Bone marrow (tissue), 2 donors: ENCODE measurements at places on chromosomes 11 and 22.

GRCh38 chr11:95445746-95446333 is 214.8 kb upstream of the SESN3 start:
- no peak for DNase-seq

- no peak for DNase-seq
Measured at GRCh38 chr11:10885703-10886363, 28.0 kb upstream of the ZBED5 start.

- DNase-seq, result no peak
Measured at GRCh38 chr22:45310977-45311531, 1.3 kb downstream of the FAM118A start.

DNA sequence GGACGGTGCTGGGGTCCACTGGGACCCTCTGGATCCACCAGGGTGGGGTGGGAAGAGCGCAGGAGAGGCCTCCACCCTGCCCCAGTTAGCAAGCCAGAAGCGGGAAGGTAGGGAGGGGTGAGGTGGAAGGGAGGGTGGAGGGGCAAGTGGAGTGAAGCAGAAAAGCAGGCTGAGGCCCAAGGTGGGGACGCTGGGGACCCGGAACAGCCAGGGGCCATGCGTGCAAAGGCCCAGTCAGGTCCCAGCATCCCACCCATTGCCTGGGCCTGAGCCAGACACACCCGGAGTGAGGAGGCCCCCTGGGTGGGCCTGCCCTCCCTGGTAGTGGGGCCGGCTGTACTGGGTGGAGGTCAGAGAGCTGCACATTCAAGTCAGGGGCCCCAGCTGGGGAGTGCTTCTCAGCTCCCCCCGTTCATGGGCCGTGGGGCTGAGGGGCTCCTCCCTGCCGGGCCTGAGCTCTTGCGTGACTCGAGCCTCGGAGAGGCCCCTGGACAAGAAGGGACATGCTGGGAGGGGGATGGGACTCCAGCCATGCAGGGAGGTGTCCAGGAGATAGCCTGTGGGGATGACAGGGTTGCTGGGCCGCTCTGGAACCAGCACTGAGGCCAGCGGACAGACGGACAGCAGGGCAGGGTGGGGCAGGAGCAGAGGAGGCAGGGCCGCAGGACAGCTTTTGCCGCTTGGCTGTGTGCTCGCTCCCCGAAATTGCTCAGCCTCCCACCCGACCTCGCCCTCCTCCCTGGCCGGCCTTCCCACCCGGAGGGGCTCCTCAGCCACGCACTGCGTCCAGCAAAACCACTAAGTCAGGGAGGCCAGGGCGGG is 7.7 kb downstream of the TNNT3 start:
- no peak for DNase-seq

DNA sequence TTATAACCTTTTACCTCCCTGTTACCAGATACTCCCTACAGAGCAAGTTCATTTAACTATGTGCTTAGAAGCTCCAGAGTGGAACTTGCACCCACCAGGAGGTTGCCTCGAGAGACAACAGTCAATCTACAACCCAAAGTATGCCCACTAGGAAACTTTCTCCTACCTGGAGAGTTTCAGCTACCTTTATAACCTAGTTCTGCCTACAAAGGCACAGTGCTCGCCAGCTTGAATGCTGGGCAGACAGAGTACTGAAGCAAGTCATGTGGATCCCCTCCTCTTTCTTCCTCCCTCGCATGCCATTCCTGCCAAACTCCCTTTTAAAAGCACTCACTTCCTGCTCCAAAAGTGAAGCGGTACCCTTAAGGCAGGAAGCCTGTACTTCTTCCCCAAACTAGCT is 258.9 kb downstream of the SWAP70 start:
- no peak for DNase-seq
